Stimulated activated CD8-positive, alpha-beta memory T cell treated with anti-CD3 and anti-CD28 coated beads, Interleukin-4, amount 100 ng/mL, for 1 hour (primary cell): ENCODE measurements at places on chromosomes 12 and 14.

- DNase-seq: no peak
These were observed 289.2 kb downstream of the ADGRD1 start for GRCh38 chr12:131242741-131243496.

DNA sequence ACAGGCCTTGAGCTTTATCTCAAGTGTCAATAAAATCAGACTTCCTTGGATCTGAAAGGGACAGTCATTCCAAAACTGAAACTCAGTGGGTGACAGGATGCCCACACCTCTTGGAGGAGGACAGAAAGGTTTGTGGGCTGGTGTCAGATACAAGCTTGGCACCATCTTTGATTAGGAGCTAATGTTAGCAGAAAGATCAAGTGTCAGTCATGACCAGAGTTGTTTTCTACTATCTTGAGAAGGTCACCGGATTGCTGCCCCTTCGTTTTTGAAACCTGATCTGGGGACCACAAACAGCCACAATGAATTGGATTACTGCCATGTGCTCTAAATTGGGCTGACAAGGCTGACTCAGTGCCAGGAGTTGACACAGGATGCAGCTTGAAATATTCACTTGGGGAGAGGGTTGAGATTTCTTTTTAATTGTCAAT, 88.3 kb downstream of the OTOGL start:
- DNase-seq: no peak

DNA sequence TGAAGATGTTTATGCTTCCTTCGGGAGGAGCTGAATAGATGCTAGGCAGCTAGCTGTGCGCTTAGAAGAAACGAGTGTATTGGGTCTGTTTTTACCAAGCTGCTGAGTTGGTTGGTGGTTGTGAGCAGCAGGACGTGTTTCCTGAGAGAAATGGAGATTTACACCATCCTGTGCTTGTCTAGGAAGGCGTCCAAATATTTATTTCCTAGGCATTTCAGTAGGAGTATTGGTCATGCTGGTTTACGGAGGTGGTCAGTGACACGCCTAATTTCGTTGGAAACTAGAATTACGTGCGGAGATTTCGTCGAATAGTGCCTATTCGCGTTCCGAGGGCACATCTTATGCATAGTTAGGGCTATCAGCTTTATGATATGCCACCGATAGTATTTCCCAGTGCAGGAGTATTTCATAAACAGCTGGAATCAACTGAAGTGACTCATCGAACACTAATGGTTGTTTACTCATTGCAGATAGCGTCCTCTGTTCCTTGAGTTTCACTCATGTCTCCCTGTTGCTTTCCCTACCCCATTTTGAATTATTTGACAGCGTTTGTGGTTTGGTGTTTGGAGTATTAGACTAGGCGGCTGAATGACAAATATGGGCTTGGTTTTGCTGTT, 780 bp downstream of the TBC1D15 start:
- no peak for DNase-seq

DNA sequence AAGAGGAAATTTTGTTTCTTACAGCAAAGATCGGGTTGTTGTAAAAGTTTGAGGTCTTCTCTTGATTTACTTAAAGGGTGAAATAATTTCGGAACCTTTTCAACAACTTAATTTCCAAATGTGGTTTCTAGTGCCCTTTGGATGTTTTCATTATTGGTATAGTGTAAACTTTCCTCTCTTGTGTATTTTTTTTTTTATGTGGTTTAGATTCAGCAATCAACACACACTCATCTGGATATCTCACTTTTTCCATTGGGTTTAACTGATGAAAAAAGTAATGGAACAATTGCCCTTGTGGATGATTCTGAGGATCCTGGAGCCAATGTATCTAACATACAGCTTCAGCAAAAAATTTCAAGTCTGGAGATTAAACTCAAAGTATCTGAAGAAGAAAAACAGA, 116.3 kb downstream of the CCDC91 start:
- no peak for DNase-seq

DNA sequence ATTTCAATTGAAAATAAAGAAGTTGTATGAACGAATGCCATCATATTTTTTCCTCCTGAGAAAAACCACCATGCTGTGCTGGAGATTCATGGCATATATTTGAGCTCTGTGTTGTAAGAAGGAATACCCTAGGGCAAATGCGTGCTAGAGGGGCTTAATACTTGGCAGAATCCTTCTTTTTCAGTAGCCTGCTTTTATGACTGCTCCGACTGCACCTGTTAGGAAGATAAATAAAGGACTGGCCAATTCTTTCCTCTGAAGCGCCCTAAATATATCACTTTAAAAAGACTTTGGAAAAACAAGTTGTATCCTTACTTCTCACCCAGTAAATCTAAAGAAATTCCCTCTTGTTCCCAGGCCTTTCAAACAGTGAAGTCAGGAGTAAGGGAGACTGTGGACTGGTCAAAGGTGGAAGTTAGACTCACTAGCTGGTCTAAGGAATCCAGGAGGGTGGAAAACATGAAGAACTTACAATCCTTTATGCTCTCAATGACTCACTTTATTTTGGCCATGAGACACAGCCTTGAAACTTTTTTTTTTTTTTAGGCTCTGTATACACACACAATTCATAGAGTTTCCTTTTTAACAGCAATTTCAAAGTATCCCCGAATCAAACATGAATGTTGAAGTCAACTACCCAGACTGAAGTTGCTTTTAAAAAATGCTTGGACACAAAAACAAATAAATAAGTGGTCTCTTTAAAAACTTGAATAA, 5.2 kb downstream of the MYBPC1 start:
- no peak for DNase-seq

GRCh38 chr14:59282378-59282765, 93.9 kb downstream of the DAAM1 start:
- no peak for DNase-seq

DNA sequence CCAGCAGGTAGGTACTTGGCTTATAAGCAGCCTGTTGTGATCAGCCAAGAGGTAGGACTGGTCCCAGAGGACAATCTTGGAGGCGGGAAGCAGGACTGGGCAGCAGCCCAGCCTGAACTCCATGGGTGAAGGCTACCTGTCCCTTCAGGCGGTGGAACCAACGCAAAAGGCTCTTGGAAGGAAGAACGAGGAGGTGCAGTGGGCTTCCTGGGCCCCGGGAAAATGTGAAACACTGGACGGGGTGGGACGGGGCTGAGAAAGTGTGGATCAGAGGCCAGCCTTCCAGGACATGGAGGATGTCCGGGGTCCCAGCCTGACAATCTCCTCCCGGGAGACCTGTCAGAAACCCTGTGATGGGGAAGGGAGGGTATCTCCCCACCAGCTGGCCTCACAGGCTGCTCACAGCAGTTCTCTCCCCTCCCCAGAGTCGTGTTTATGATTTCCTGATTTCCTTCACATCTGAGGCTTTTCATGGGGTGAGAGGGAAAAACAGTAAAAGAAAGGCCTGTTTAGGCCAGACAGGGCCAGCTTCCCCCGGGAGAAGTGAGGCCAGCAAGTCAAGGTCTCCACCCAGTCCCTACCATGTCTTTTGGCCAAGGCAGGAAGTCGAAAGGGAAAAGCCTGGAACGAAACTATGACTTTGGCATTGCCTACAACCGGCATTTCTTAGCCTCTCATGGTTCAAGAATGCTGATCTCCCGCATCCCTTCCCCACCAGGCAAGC, 11.3 kb downstream of the CMKLR1 start:
- no peak for DNase-seq

GRCh38 chr12:84924981-84925380, 12.4 kb upstream of the SLC6A15 start:
- no peak for DNase-seq

DNA sequence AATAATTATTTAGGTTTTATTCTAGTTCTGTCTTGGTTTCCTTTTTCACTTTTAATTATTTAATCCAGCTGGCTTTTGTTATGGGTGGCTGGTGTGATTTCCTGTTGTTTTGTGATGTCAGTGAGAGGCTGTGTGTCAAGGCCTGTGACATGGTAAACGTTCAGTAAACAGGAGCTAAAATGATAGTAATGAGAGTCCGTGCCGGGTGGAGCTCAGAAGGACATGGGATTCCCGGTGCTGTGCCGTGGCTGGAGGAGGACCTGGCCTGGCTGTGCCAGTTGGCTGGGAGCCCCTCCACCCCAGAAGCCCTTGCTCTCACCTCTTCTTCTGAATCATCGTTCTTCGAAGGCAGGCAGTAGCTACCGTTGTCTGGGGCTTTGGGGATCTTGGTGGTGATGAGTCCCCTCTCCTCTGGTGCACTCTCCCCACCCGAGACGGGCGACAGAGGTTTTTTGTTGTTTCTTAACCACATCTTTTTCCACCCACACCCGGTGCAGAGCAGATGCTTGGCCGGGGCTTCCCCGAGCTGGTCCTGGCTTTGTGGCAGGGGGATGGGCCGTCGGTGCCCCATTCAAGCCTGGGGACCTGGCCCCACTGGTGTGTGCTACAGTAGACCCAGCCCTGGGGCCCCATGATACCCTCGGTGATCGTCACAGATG, 29.1 kb downstream of the SH2B3 start:
- peak; percentile 76 for DNase-seq

DNA sequence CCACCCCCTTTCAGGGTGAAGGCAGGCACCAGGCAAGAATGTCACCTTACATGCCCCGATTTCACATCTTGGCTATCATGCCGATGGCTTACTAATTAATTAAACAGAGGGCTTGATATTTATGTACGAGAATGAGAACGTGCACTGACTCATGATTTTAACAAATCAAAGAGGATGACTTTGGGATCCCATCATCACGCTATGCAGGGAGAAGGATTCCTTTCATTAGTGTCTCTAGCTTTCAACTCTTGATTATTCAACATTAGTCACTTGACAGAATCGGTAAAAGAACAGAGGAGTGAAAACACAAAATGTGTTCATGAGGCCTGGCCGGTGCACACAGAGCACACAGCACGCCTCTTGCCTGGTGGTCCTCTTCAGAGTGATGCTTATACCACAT, 80.6 kb downstream of the PRKAB1 start:
- DNase-seq: no peak

DNA sequence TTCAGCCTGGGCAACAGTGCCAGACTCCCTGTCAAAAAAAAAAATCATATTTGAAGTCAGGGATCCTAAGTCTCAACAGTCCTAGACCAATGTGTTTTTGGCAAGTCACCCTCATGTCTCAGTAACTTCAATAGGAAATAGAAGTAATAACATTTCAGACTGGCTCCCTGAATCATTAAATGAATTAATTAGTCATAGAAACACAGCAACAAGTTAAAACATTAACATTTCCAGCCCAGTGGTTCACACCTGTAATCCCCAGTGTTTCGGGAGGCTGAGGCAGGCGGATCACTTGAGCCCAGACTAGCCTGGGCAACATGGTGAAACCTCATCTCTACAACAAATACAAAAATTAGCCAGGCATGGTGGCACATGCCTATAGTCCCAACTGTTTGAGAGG, 125.2 kb downstream of the GTF2A1 start:
- DNase-seq: no peak

GRCh38 chr12:5945071-5946008, at the start of gene ANO2:
Gene ANO2, minus strand, starts transcription at chr12:5945259. Its CDS starts 42 bp downstream, at chr12:5945217.
- no peak for DNase-seq

DNA sequence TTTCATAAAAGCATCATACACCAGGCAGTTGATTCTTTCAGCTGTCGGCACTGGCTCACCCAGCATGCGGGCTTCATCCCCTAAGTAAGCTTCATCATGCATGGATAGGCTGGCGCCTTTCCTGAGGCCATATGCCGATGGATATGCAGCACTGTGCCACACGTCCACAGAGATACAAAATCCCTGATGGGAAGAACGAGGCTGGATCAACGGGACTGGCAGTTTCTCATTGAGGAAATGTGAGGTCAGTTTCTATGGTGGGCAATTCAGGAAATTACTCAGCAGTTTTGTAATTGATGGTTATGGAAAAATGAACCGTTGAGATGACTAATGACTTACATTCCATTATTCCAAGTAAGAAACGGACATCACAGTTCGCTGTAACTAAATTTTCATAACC, 453.8 kb downstream of the TMEM121 start:
- no peak for DNase-seq

GRCh38 chr14:94559638-94560290, 1.5 kb upstream of the SERPINA4 start:
- no peak for DNase-seq

DNA sequence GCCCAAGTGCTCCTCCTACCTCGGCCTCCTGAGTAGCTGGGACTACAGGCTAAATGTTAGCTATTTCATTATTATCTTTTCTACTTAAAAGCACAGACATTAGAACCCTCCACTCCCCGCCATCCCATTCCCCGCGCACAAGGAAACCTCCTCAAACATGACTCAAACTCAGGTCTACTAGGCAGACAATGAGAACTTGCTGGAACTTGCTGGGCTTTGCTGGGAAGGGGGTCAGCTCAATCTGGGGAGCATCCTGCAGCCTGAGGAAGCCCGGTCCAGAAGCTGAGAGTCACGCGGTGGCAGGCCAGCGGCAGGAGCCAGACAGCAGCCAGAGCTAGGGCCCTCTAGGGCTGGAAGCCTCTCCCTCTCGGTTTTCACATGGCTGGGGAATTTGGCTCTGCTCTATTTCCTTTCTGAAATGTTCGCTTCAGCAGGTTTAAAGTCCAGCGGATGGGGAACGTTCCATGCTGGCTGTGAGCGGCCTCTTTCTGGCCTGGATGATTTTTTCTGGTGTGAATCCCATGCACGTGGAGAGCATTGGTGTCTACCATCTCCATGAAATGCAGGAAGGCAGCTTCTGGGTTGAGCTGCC, 68.5 kb downstream of the SLC6A12 start:
- DNase-seq: no peak

- DNase-seq: no peak
These were observed 487.5 kb downstream of the TMEM121 start for GRCh38 chr14:106013879-106014376.

DNA sequence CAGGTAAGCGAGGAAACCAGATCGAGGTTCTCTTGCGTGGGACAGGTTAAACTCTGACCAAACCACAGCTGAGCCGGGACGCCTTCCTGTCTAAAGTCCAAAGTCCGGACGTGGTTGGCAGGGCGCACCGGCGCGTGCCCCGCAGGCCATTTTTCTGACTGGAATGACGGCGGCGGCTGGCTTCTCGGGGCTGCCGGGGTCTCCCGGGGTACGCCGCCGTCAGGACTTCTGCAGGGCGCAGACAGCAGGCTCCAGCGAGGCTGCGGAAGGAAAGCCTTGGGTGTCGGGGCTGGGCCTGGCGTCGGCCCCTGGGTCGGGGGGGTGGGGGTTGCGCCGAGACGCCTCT, 32.8 kb downstream of the MIA2 start:
- peak; percentile 0 for DNase-seq

GRCh38 chr14:95437715-95438114, 78.7 kb downstream of the SYNE3 start:
- DNase-seq: no peak

GRCh38 chr12:37541356-37541755, 775.2 kb upstream of the ALG10B start:
- no peak for DNase-seq

- no peak for DNase-seq
These were observed 5.1 kb downstream of the KRT85 start for GRCh38 chr12:52362118-52362726.
